ENCODE measurements at places on chromosomes 1 and 21.

DNA sequence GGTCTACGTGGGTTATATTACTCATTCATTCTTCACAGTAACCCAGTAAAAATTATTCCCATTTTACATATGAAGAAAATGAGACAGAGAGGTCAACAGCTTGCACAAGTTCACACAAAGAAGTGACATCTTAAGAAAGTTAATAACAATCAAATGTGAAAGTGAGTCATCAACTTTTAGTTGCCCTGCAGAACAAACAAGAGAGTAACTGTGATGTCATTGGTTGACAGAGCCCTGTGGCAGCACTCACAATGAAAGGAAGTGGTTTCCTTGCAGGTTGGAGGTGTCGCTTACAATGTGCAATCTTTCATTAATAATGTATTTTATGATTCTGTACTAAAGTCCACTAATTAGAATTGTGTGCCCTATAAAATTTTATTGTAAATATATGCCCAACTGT, 369.6 kb downstream of the RYR2 start:
- DNase-seq: no peak

DNA sequence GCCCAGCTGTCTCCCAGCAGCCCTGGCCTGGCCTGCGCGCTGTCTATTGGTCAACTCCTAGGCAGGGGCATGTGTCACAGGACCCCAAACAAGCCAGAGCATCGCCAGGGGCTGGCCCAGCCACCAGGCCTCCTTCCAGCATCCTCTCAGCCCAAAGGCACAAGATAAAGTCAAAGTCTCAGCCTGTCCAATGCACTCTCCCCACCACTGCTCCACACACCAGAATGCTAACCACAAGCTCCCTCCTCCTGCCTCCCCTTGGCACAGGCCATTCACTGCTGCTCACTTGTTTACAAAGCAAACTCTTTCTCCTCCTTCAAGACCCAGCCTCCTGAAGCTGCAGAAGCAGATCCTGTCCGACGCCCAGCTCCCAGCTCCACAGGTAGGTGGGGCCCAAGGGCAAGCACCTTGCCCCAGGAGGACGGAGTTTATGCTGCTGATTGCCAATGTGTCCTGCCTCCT, 133.4 kb downstream of the DMRTB1 start:
- peak; percentile 65 for DNase-seq

DNA sequence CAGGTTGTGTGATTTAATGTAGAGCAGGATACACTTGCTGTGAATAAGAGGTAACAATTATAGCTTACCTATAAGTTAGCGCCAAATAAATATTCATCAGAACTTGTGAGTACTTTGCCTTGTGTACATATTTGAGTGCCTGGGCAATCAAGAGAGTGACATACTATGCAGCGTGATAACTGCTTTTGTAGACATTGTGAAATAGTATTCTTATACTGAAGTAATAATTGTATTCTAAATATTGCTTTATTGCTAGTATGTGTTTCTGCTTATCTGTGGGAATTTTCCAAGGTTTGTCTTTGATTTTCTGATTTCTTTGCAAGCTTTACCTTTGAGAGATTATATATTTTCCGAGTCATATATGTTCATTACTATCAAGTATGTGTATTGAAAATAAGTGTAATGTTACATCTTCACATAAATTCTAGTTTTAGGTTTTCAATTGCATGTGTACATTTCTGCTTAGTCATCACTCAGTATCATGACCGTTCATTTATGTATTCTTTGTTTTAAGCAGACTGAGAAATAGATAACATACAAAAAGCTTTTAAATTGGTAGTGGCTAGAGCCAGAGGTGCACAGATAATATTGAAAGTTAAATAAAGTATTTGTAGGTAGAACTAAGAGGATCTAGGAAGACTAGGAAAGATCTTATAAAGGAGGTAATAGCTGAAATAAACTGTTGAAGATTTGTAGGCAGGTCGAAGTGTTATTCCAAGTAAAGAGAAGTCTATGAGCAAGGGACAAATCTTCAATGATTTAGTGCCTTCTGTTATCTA, 19.5 kb downstream of the USP25 start:
- DNase-seq: no peak

DNA sequence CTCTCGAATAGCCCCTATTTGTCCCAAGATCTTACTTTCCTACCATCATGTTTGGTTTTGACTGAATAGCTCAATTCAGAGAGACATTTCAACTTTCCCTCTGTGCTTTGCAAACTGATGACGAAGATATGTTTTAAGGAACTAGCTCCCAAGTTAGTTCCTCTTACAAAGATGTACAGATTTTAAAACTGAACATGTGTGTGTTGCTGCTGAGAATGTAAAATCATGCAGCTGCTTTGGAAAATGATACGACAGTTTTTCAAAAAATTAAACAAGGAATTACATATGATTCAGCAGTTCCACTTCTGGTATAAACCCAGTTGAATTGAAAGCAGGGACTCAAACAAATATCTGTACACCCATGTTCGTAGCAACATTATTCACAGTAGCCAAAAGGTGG, 33.6 kb downstream of the KIF26B start:
- no peak for DNase-seq

DNA sequence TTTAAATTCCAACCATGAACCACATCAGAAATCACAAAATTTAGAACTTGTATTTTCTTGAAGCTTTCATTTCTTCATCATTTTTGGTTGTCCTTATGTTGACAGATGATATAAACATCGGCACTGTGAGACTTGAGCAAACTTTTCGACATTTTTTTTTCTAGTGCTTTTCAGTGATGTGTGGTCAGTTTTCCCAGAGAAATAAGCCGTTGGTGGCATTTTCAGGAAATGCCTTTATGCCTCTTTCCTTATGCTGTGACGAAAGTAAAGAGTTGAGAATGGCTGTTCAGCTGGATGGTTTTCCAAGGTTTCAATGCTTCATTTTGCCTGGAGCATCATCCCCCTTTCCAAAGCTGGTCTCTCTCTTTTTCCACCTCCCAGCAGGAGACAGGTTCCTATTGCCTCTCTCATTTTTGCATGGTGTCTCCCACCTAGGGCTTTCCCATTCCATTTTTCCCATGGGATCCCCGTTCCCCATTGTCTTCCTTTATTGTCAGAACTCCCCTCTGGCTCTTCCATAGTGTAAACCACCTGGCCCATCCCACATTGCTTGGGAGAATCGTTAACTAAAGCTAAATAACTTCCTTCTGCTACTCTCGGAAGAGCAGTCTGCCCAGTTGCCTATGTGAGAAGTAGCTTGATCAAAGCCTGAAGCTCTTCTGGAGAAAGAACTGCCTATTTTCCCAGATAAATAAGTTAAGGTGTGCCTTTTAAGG, 61.4 kb upstream of the DYNLT5 start:
- no peak for DNase-seq

DNA sequence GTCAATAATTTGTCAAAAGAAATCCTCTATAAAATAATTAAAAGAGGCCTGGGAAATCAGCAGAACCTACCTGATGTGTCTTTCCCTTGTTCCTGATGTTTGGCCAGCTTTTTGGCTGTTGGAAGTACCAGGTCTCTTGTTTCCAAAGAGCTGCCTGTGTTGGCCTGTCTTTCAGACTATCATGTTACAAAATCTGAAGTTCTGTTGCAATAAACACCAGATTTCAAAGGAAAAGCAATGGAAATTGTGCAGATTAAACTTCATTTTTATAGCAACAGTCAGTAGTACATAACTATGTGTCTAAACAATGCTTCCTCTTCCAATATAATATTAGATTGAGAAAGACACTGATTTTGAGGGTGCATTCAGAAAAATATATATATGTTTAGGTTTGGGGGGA, 647.2 kb upstream of the CXADR start:
- no peak for DNase-seq

GRCh38 chr1:3101124-3101939, 32.3 kb downstream of the PRDM16 start:
- DNase-seq: no peak

DNA sequence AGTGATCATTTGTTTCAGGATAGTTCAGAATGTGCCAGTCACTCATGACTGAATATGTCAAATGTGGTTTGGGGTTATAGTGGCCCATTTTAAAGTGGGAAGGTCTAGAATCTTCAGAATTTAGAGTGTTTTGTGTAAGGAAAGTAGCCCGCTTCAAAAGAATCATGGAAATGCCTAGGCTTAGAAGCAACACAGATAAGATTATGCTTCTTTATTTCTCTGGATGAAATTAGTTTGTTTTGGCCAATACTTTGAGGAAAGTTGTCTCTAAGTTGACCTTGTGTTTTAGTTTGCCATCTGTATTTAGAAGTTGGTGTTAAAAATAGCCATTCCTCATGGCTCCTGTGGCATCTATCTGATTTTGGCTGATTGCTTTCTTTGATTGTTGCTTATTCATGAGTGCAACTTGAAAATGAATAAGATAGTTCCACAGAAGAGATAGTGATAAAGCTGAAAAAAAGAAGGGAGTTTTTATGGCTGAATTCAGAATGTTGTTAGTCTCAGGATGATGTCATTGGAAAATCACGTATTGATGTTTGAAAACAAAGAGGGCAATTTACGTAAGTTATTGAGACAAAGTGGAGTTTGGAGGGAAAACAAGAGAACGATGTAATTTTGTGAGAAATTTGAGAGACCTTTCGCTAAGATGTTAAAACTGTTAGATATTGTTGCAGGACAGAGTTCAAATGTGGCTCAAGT, 71.9 kb downstream of the PLA2G4A start:
- no peak for DNase-seq

DNA sequence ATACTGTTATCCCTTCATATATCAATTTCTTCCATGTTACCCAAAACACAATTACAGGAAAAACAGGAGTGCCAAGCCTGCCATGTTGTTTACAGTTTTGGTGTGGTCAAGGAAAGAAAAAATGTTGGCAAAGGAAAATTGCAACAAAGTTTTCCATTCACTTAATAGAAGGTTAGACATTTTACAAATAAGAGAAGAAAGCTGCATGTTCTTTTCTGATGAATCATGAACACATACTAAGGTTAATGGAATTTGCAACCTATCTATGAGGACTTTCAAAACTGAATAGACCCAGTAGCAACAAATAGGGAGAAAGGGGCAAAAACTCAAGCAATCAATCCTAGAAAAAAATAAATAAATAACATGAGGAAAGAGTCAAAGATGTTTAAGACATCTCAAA, 556.7 kb downstream of the DPYD start:
- no peak for DNase-seq

GRCh38 chr1:20476265-20477038, 9.6 kb downstream of the CAMK2N1 start:
- peak; percentile 90 for DNase-seq

DNA sequence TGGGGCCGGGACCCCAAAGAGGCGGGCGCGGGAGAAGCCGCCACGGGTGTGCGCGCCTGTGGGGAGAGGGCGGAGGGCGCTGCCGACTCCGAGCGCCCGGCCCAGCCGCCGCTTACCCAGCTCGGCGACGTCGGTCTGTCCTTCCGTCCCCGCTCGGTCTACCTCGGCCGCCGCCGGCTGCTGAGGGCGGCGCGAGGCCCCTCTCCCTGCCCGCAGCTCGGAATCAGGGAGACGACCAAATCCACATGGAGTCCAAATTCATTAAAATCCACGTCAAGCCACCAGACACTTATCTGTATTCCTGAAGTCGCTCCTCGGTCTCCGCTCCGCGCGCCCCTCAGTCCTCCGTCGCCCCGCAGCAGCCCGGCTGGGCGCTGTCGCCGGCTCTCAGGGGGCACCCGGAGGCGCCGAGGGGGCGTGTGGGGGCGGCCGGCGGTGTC, 637 bp downstream of the PLXNA2 start:
- no peak for DNase-seq

GRCh38 chr1:199242147-199242546, 603.3 kb downstream of the PTPRC start:
- DNase-seq: no peak

- no peak for DNase-seq
Observed at GRCh38 chr1:47593013-47593568, 155.2 kb downstream of the FOXD2 start.

GRCh38 chr1:20785907-20786252, 1.2 kb downstream of the HP1BP3 start:
- no peak for DNase-seq

DNA sequence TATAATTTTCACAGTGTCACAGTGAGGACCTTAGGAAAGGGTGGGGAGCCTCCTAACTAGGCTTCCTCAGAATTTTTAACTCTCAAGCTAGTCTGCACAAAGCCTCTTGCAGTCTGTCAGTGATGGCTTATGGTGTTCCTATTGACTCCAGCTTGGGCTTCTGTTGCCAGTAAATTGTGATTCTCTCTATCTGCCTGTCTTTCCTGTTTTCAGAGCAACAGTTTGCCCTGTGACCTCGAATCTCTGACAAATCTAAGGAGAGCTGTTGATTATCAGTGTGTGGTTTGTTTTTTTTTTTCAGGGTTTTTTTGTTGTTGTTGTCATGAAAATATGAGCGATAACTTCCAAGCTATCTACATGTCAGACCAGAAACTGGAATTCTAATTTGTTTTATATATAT, 423.2 kb upstream of the B3GALT2 start:
- no peak for DNase-seq

DNA sequence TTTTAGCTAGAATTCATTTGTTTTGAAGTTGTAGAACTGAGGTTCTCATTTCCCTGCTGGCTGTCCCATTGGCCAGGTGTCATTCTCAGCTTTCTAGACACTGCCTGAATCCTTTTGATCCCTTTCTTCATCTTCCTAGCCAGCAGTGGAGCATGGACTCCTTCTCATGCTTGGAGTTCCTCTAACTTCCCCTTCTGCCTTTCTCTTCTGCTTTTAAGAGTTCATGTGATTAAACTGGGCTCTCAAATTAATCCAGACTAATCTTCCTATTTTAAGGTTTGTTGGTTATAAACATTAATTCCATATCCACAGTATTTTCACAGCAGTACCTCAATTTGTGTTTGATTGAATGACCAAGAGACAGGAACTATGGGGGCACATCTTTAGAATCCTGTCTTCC, 52.3 kb downstream of the ADAMTS5 start:
- DNase-seq: no peak

- peak; percentile 56 for DNase-seq
Observed at GRCh38 chr1:162197041-162197531, 127.6 kb downstream of the NOS1AP start.

DNA sequence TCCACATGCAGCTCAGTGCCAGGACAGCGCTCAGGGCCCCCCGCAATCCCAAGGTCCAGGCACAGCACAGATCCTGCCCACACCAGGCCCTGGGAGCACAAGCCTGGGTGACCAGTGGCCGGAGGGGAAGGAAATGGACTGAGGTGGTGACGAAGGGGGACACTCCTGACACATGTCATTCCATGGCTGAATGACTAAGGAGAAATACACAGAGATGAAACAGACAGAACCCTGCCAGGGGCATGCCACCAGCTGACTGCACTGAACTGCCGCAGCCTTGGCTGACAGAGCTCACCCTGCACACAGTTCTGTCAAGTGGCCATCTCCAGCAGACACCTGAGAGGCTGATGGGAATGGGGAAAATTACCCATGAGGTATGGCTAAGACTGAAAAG, 56.1 kb downstream of the HSF2BP start:
- DNase-seq: no peak

DNA sequence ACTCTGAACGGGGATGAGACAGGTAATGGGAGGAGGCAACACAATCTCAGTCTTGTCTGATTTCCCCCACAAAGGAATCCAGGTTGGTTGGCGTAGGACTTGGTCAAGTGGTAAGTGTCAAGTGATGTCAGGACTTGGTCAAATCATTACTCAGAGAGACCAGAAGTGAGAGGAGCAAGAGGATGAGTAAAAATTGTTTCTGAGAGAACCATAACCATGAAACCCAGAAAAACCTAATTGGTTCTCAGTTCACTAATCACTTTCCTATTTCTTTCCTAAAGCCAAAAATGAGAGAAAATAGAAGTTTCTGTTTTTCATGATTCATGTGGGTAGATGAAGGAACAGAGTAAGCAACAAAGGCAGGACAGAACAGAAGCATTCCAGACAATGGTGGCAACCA, 5.0 kb downstream of the PHC2 start:
- no peak for DNase-seq

Data from mucosa of gallbladder (tissue), 1 donor.